ENCODE measurements at places on chromosomes 16 and 17. TPM values are rescaled to one million over a fixed set of nuclear protein-coding genes. Genes with fewer than 3 reads are reported as not detected.
A peak's percentile ranks its signal among the peaks of the same experiment; 100 is the strongest.

DNA sequence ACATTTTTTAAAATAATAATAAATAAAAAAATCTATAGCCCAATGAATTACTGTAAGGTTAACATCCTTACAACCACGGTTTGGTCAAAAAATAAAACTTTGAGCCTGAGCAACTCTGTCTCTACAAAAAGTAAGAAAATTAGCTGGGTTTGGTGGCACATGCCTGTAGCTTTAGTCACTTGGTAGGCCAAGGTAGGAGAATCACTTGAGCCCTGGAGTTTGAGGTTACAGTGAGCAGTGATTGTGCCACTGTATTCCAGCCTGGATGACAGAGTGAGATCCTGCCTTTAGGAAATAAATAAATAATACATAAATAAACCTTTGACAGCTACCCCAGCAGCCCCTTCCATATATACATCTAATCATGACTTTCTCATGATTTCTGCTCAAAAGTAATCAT is 26.9 kb upstream of the PHAF1 start:
- no peak for DNase-seq

- no peak for DNase-seq
Measured at GRCh38 chr16:4663465-4663776, 29.9 kb upstream of the NUDT16L1 start.

GRCh38 chr17:60909405-60909804 is 231.8 kb downstream of the BCAS3 start:
- DNase-seq: no peak

GRCh38 chr16:86733546-86734254 is 155.4 kb downstream of the FOXL1 start:
- DNase-seq: no peak

- peak; percentile 50 for DNase-seq
Measured at GRCh38 chr17:75652934-75653549, 13.9 kb downstream of the RECQL5 start.

- no peak for DNase-seq
Measured at GRCh38 chr17:79215631-79216030, 141.0 kb downstream of the ENGASE start.

The PRSS8 gene
- total RNA-seq: not detected

DNA sequence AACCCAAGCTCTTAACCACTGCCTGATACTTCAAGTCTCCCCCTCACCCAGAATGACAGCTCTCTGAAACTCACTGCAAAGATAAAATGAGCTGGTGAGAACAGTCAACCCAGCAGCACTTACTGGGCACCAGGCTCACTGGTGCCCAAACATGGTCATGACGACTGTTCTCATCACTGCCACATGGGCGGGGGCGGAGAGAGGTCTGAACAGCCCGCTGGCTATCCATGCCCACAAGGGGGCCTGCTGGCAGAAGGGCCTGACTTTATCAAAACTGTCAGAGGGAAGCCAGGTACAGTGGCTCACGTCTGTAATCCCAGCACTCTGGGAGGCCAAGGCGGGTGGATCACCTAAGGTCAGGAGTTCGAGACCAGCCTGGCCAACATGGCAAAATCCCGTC is 4.0 kb downstream of the MYBBP1A start:
- DNase-seq: no peak

DNA sequence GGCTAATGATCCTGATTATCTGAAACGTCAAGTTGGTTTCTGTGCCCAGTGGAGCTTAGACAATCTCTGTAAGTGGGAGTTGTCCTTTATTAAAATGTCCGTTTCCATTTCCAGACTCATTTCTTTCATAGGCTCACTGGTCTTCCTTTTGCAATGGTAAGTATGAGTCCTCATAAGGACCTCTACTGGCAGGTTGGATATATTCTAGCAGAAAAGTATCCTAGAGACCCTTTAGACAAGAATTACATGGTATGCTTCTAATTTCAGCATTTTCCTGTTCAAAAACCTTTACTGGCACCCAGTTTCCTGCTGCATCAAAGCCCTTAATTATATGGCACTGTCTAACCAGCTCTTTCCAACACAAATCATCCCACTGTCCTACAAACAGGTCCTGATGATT is 28.1 kb upstream of the ARL2BP start:
- DNase-seq: no peak

The CACNG5 gene
- not detected for total RNA-seq

The MYH1 gene
- total RNA-seq: not detected

DNA sequence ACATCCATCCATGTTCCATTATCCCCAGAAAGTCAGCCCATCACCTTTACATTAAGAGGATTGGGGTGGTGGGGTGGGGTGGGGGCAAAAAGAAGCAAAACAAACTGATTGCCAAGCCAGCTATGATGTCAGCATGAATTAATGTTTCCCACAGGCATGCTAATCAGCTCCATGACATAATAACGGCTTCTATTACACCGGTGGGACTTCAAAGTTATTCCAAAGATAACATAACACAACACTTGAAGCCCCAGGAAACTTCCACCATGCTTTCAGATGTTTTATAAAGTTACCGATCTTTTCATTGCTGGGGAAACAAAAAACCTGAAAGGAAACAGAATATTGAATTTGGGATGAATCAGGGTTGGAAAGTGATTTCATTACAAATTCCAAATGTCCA is 155.9 kb upstream of the IRX5 start:
- DNase-seq: no peak

GRCh38 chr17:50683434-50684287 is 24.1 kb downstream of the ANKRD40 start:
- DNase-seq: no peak

DNA sequence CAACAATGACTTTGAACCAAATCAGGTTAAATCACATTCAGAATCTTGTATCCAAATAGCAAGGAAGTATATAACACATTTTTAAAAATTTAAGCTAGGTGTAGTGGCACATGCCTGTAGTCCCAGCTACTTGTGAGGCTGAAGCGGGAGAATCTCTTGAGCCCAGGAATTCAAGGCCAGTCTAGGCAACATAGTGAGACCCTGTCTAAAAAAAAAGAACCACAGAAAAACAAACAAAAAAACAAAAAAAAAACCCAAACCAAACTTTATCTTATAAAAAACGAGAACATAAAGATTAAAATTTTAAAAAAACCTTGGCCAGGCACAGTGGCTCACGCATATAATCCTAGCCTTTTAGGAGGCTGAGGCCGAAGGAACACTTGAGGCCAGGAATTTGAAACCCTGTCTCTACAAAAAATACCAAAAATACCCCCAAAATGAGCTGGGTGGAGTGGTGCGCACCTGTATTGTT is 11.6 kb downstream of the SUPT4H1 start:
- DNase-seq: no peak

The KIF2B gene
- not detected for total RNA-seq

DNA sequence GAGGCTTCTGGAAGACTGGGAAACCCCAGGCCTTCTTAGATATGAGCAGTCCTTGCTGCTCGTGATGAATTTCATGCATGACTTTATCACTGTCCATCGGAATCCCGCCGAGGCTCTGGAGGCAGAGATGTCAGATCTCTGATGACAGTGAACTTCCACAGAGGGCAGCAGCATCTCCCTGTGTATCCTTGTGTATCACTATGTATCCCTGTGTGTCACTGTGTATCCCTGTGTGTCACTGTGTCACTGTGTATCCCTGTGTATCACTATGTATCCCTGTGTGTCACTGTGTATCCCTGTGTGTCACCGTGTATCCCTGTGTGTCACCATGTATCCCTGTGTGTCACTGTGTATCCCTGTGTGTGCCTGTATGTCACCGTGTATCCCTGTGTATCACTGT is 160.2 kb upstream of the CHMP6 start:
- no peak for DNase-seq

DNA sequence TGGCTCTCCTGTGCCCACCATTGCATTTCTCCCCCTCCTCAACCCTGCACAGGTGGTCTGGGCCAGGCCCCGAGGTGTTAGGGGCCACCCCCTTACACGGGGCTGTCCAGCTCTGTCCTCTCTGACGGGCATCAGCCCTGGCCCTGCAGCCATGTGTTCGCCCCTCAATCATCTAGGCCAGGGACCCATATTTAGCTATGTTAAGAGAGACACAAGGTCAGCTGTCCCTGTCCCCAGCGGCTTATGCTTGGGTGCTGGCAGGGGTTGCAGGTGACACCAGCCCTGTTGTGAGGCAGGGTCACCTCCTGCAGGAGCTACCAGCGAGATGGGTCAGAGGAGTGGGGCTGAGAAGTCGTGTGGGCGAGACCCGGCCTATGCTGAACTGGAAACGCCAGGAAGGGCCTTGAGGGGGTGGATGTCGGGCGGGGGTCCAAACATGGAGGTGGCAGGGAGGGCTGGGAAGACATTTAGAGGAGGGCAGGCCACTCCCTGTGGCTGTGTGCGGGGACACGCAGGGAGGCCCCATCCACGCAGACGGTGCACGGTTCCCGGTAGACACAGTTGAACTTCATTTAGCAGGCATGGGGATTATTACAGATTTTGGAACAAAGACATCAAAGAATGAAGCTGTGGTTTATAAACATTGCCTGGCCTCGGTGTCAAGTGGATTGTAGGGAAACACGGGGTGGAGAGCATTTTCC is 133.2 kb upstream of the CHMP6 start:
- DNase-seq: no peak

- no peak for DNase-seq
Measured at GRCh38 chr17:15913826-15914225, 31.1 kb upstream of the ADORA2B start.

The GJD3 gene
- total RNA-seq: not detected

DNA sequence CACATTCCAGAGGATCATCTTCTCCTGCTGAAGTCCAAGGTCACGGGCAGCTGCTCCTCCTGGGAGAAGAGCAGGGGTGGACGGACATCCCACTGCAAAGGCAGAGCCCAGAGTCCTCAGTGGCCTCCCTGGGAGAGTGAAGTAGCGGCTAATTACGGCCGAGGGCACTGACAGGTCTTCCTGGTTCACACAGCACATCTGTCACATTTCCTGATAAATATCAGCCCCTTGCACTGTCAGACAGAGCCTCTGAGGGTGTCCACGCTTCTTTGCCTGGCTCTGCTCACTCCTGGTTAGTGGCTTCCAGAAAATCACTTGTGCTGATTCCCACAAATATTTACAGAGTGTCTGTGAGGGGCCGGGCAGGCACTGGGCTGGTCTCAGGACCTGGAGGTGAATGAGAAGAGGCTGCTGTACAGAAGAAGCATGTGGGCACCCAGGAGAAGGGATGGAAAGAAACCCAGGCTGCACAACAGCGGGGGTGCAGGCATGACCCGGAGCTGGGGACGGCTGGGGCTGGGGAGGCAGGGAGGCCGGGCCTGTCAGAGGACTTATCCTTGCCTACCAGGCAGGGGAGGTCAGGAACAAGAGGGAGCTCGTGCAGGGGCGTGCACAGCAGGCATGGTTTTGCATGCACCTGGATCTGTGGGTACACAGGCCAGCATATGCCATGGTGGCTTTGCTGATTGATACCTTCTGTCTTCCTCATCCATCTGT is 258.2 kb upstream of the TNRC6C start:
- DNase-seq: no peak

GRCh38 chr16:83661656-83662055 is 146.1 kb upstream of the HSBP1 start:
- DNase-seq: no peak

The EPX gene
- total RNA-seq: not detected
